ENCODE measurements at places on chromosomes 12 and 14.

DNA sequence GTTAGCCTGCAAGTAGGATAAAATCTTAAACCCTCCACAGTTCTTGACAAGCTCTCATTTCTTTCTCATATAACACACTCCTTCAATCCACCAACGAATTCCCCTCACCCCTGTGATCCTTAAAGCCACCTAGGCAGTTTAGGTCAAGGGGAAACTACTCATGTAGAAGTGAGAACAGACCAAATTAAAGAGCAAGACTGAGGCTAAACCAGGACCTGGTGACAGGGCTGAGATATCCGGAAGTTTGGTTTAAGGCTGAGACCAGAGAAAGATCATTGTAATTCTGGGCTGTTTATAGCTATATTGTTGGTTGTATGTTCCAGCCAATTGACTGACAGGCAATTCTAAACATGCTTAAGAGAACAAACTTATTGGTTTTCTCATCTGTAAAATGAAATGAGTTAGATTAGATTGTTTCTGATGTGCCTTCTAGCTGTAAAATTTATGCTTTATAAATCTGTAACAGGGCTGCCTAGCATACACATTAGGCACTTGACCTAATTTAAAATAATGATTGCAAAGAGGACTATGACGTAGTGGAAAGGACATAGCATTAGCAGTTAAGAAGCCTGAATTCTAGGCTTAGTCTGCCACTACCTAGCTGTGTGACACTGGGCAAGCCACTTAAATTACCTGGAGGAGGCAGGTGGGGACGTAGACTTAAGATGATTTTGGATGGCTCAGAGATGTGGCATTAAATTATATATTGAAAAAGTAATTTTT, 53.9 kb upstream of the PTGR2 start:
- no peak for DNase-seq

- DNase-seq, result no peak
These were observed 109.2 kb downstream of the SCARB1 start for GRCh38 chr12:124754491-124754890.

GRCh38 chr12:50825372-50825838, 17.3 kb upstream of the TMPRSS12 start:
- no peak for DNase-seq

DNA sequence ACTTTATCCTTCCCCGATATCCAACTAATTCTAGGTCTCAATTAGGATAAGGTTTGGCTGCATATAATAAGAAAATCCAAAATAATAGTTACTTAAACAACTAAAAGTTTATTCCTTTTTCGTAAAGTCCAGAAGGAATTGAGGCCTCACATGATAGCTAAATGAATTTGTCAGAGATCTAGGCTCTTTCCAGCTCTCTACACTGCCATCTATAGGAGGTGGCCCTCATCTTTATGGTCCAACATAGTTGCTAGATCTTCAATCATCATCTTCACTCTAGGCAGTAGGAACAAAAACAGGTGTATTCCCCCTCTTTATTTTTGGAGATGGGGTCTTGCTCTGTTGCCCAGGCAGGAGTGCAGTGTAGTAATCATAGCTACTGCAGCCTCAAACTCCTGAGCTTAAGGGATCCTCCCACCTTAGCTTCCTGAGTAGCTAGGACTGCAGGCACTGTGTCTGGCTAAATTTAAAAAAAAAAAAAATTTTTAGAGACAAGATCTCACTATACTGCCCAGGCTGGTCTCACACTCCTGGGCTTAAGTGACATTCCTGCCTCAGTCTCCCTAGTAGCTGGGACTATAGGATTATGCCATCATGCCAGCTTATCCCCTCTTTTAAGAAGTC, 46.5 kb upstream of the SAV1 start:
- no peak for DNase-seq

GRCh38 chr14:84036840-84037239, 1493.1 kb upstream of the FLRT2 start:
- no peak for DNase-seq

GRCh38 chr12:132673288-132674179, 13.6 kb downstream of the POLE start:
- no peak for DNase-seq

DNA sequence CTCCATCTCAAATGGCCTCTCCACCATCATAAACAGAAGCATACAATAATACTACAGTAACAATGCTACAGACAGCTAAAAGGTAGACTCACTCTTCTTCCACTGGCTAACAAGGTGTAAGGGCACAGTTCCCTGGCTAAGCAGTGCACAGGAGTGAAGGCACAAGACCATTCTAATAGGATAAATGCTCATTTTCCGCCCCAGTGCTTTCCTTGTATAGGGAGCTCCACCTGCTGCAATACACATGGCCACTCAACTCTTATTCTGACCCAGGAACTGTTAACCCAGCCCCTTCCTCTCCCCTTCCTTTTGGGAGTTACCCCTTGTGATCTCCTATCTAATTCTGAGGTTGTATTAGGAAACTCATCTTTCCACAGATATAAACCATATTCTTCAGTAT, 124.6 kb downstream of the KCNK10 start:
- no peak for DNase-seq

DNA sequence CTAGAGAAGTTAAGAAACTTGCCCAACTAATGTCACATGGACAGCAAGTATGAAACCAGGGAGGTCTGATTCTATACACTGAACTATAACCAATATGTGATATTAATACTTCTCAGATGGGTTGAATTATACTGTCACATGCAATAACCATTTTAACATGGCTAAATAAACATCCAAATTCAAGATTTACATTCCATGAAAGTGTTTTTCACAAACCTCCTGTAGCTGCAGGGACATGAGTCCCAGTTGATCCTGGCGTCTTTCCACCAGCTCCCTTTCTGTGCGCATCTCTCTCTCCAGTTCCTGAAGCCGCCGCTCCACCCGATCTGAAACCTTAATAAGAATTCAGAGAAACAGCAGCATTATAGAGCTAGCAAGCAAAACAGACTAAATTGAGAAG, 79.0 kb downstream of the CEP128 start:
- no peak for DNase-seq

GRCh38 chr12:88579161-88579517, 1.1 kb downstream of the KITLG start:
- DNase-seq, result no peak

- peak; percentile 63 for DNase-seq
These were observed at the start of gene SLC22A17 for GRCh38 chr14:23352506-23353432. Gene SLC22A17 (minus strand): TSS chr14:23352887.
